ENCODE measurements at places on chromosomes 6 and 20.

GRCh38 chr6:24849713-24850112 is 51.0 kb upstream of the ARMH2 start:
- DNase-seq: no peak

DNA sequence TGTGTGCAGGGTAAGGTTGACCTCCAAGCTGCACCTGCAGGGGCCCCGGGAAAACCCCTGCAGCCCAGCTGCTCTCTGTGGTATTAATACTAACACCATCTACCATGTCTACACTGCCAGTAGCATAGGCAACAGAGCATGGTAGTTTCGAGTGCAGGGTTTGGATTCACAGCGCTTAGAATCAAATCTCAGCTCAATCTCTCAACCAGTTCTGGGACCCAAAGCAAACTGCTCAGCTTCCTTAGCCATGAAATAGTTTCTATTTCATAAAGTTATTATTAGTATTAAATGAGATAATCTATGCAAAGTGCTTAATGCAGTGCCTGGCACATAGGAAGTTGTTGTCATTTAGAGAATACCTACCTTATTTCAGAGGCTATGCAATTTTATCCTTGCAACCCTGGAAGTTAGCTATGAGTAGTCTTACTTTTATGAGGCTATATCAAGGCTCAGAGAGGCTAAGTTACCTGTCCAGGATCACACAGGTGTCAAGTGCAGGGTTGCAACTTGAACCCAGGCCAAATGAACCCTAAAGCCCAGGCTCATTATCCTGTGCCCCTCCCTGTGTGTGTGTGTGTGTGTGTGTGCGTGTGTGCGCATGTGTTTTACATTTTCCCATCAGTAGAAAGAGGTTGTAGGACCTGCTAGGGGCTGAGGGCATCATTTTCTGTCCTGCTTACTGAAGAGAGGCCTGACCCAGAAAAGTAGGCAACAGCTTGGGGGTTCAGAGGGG is 27.6 kb upstream of the MRPS18A start:
- DNase-seq: no peak

DNA sequence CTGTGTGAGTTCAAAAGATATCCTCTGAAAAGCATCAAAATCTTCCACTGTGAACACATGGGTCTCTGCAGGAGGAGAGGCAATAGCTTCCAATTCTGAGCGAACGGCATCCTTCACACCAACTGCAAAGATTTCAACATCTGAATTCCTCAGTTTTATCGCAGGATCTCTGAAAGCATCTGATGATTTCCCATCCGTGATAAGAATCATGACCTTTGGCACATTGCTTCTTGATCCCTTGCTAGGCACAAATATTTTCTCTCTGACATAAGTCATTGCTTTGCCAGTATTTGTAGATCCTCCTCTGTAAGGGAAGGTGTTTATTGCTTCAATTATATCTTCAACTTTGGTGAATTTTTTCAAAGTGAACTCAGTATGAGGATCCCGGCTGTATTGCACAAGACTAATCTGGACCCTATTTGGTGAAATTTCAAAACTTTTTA is 22.7 kb downstream of the COL12A1 start:
- DNase-seq: no peak

- DNase-seq: no peak
Observed at GRCh38 chr6:66838764-66839163, 1131.7 kb upstream of the EYS start.

DNA sequence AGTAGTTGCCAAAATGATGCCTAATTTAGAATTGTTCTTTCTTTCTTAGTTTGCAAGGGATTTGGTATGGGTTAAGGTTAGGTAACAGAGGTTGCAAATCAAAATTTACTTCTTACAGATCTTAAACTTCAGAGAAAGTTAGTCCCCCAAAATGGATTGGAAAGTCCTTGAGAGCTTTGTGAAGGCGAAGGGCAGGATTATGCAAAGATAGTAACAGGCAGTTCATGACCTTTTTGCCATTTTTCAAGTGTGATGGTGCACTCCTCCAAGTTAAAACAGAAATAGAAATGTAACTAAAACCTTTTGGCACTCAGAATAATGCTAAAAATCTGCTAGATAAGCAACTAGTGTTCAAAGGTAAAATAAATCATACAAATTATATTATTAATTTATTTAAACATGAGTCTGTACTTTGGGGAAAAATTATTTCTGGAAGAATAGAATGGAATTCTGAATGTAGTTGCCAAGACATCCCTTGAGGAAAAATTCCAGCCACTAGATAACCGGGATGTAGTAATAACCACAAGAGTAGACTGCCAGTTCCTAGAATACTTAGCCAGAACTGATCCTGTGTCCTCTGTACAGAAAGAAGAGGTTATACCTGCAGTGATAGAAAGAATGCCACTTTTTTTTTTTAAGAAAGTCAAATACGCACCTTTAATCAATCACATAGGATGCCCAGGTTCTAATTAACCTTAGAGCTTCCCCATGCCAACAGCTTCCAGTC is 31.8 kb upstream of the DAAM2 start:
- DNase-seq: no peak

- no peak for DNase-seq
Observed at GRCh38 chr20:34970846-34971560, 15.3 kb downstream of the MYH7B start.

GRCh38 chr6:44341095-44341890 is 1.2 kb upstream of the SPATS1 start:
- no peak for DNase-seq

Measured in SK-N-MC (cell line).